Mesothelial cell of epicardium (in vitro differentiated cells): ENCODE measurements at places on chromosomes 2 and 18. TPM values are rescaled to one million over a fixed set of nuclear protein-coding genes. Genes with fewer than 3 reads are reported as not detected.

The CTAGE1 gene
- total RNA-seq, result 0.07 to 0.13 TPM (median 0.11 TPM) in 3 replicates

The NAT8 gene
- not detected in 3 replicates for total RNA-seq

The IL18R1 gene
- total RNA-seq, result 0.71 to 2.3 TPM (median 1.1 TPM) in 3 replicates

The BCL11A gene
- total RNA-seq, result 139 to 142 TPM (median 141 TPM) in 3 replicates

The IMMT gene
- total RNA-seq, result 70.4 to 74.2 TPM (median 72.6 TPM) in 3 replicates

DNA sequence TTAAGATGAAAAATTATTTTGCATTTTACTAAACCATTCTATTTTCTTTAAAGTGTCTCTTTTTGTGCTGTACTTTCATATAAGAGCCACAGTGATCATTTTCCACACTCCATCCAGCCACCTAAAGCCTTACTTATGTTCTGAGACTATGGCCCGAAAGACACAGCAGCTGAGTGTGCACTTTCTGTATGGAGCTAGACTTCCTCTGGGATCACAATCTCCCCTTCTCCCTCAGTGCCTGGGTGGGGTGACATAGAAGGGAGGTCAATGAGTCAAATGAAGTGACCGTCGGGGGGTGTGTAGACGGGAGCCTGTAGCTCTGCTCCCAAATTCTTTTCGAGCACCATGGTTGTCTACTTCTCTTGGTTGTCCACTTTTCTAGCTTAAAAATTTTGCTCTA, 97.8 kb upstream of the ARL4C start:
- no peak for DNase-seq

- no peak for DNase-seq
Observed at GRCh38 chr2:113812204-113812603, 55.8 kb upstream of the SLC35F5 start.

- no peak for DNase-seq
Observed at GRCh38 chr2:171147081-171147480, 13.6 kb downstream of the TLK1 start.

DNA sequence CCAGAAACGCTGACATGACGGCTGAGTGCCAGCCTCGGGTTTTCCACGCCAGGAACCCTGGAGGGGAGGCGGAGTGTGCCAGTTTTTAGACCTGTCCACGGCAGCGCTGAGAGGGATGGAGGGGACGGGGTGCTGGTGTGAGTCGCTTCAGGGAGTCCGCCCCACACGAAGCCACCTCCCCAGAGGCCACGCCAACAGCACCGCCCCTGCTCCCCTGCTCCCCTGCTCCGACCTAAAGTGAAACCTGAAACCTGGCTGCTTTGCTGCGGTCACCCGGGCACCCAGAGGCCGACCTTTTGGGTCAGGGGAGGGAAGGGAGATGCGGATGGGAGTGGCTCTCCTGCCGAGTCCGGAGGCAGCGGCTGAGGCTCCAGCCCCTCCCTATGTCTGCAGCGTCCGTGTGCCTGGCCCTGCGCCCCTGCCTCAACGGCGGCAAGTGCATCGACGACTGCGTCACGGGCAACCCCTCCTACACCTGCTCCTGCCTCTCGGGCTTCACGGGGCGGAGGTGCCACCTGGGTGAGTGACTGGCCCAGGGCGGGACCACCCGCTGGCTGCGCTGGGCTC, 38.1 kb downstream of the SNED1 start:
- DNase-seq, result no peak

DNA sequence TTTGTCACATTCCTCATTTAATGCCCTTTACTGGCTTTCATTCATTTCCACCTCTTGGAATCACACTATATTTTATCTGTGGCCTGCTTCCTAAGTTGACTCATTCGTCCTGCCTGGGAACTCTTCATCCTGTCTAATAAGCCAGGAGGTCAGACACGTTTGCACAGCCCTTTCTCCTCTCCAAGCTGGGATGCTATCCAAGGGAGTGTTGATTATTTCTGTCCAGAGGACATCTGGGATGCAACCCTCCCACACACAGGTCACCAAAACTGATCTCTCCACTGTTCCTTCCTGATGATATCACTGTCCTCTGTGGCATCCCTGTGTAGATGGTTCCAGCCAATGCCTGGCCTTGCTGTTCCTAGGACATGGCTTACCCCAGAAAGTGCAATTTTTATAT, 79.8 kb upstream of the NOSTRIN start:
- no peak for DNase-seq

DNA sequence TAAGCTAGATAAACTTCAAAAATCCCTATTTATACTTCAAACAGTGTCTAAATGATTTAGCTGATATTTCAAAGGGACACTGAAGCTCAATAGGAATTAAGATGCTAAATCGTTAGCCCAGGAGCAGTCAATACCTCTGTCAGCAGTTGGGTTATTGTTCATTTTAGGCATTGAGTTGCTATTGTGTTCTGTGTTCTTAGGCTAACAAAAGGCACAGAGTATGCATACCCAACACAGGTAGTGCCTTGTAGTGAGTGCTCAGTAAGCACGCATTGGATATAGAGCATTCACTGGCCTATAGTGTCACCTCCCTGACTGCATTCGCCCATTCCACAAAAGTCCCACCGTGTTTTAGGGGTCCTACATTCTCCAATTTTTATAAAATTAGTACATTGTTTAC, 152.3 kb downstream of the PIK3C3 start:
- no peak for DNase-seq
